ENCODE measurements at places on chromosomes 4 and X.

DNA sequence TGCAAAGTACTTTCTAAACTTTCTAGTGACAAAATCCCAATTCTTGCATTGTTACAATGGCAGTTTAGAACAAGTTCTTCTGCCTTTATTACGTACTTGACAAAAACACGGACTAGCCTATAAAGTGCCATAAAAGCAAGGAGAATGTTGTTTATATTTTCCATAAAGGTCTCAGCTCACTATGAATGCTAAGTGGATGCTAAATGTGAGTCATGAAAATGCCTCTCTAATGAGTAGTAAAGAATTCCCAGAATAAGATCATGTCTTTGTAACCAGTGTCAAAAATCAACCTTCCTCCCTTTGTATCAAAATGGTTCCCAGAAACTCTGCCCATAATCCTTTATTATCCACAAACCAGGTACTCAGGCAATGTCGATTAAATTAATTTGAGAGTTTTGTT is 539.8 kb upstream of the SLIT2 start:
- no peak for DNase-seq

- no peak for DNase-seq
Observed at GRCh38 chrX:41180194-41180908, 95.1 kb downstream of the USP9X start.

DNA sequence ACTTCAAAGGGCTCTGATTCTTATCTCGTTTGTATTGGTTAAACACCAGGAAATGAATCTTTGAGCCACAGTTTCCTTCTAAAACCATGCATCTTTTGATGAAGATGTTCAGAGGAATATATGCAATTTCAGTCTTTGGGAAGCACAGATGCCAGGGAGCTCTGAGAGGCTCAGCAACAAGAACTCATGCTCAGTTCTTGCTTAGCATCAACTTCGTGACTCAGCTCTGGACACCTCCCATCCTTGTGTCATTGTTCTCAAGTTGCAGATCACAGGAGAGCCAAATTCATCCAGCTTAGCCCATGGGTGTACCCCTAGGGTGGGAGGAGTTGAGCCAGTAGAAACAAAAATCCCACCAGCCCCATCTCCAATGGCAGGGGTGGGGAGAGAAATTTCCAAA is 219.6 kb upstream of the MAOA start:
- DNase-seq, result no peak

DNA sequence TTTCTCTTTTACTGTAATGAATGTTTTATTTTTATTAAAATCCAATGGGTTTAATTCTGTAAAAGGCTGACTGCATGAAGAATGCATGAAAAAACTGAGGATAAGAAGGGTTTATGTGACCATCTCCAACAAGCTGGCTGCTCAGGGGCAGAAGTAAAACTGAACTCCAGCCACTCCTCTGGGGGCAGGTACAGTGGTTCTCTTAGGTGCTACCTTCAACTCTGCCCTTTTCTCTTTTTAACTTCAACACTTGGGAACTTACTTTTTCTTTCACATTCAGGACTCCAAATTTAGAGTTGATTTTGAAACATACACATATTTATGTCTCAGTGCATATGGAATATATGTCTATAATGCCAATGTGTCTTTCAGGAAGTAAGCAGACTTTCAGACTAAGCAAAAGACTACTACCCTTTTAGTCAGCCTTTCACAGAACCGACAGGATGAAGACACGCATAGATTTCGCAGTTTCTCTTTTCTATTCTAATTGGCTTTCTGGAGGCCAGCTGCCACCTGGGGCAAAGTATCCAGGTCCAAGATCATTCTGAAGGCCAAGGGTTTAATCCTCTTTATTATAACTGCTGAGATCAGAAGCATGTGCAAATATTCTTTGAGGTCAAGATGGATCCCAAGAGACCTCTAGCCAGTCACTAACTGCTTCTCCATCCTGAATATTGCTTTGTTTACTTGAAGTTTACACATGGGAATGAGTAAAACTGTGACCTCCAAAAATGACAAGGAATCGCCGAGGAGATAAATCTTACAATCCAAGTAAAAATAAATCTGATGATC is 30.7 kb downstream of the HS3ST1 start:
- DNase-seq, result no peak

DNA sequence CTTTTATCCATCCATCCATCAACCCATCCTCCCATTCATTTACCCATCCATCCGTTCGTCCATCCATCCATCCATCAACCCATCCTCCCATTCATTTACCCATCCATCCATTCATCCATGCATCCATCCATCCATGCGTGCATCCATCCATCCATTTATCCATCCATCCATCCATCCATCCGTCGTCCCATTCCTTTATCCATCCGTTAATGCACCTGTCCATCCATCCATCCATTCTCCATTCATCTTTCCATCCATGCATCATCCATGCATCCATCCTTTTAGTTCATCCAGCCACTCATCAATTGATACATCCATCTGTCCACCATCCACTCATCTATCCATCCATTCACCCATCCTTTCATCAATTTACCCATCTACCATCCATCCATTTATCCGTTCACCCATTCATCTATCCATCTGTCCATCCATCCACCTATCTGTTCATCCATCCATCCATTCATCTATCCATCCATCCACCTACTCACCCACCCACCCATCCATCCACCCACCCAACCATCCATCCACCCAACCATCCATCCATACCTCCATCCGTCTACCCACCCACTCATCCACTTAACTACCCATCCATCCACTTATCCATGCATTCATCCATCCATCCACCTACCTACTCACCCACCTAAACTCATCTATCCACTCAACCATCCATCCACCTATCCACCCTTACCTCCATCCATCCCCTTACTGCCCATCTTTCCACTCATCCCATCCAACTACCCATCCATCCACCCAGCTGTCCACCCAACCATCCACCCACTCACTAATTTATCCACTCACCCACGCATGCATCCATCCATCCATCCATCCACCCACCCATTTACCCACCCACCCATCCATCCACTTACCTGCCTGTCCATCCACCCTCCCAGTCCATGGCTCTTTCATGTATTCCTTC is 9.6 kb downstream of the CD99 start:
- no peak for DNase-seq

DNA sequence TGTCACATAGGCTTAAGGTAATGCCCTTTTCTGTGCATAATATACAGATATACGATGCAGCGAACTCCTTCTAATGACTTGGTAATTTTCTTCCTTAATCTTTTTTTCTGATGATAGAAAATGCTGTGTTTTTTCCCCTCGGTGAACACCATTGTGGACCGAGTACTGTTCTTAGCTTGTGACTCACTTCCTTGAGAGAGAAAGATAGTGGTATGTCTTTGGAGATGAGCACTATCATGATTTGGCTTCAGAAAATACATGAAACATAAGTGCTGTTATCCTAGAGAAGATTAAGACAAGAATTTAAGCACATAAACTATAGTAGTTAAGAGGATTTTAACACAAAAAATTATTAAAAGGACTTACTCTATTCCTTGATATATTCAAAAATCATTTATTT is 63.9 kb downstream of the RS1 start:
- DNase-seq, result no peak

DNA sequence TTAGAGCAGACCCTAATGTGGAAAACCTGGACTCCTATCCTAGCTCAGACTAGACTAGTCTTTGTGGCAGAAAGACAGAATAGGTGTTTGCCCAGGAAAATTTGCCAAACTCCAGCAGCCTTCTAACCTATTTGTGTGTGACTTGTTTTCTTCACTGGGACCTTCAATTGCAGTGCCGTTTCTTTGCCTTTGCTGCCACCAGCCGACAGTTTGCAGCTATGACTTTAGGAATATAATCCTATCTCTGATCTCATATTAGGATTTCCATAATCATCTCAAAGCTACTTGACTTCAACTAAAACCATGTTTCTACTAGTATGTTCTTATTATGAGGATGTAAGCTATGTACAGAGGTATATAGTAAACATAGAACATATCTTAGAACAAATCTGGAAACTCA is 60.2 kb upstream of the PGAM4 start:
- no peak for DNase-seq

- no peak for DNase-seq
Observed at GRCh38 chr4:132646186-132646585, 502.9 kb upstream of the PCDH10 start.

DNA sequence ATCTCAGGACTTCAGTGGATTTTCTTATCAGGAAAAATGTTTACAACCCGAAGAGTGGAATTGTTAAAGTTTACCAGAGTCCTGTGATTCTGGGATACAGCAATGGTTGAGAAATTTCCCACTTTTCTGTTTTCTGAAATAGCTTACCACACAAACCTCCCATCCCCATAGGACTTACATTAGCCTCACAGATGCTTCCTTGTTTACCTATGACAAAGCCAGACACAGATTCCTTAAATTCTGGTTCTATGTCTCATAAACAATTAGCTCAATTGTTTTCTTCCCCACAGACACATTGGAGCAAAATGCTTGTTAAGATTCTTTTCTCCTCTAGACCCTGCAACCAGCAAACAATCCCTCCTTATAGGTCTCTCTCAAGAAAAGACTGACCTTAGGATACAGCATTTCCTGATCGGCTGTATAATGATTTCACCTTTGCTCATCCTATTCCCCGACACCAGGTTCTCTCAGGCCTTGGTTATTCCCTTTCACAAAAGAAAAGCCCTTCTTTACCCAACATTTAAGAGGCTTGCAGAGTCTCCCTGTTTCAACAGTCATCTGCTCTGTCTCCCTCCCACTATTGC is 886.2 kb downstream of the ARAP2 start:
- DNase-seq, result no peak

DNA sequence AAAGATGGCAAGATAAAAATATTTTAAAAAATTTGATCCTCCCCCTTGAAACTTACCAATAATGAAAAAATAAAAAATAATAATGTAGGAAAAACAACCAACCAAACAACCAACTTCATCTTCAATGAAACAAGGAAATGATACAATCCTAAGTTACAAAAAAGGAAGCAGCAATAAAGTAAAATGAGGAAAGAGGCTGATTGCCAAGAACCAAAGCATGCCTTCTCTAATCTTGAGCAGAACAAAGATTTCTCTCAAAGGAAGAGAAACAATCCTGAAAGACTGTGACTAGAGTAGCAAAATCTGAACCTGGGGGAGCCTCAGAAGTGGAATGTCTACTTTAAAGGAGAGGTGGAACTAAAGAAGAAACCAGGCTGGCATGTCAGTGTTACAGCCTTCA is 10.9 kb upstream of the WDFY3 start:
- DNase-seq, result no peak

DNA sequence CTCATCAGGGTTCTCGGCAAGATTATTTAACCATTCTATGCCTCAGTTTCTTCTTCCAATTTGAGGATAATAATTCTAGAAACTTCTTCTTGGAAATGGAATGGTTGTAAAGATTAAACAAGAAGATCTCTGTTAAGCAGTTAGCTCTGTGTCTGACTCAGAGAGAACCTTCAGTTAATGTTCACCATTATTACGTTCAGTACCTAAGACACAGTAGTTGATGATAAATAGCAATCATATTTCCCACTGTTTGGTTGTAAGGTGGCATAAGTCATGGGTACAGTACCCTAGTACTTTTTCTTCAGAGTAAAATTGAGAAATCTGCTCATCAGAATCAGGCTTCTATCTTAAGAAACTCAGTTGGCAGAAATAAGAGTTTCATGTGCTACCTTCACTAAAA is 366.5 kb upstream of the BOD1L1 start:
- DNase-seq, result no peak

DNA sequence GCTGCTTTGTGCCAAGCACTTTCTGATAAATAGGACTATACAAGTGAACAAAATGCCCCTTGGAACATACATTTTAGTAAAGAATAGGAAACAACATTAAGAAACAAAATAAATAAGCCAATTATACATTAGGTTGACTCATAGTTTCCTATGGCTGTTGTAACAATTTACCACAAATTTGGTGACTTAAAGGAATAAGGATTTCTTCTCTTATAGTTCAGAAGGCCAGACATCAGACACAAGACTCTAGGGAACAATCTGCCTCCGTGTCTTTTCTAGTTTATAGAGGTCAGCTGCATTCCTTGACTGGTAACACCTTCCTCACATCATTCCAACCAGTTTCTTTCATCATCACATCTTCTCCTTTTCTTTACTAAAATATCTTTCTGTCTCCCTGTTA is 235.9 kb upstream of the PCDH18 start:
- DNase-seq, result no peak

DNA sequence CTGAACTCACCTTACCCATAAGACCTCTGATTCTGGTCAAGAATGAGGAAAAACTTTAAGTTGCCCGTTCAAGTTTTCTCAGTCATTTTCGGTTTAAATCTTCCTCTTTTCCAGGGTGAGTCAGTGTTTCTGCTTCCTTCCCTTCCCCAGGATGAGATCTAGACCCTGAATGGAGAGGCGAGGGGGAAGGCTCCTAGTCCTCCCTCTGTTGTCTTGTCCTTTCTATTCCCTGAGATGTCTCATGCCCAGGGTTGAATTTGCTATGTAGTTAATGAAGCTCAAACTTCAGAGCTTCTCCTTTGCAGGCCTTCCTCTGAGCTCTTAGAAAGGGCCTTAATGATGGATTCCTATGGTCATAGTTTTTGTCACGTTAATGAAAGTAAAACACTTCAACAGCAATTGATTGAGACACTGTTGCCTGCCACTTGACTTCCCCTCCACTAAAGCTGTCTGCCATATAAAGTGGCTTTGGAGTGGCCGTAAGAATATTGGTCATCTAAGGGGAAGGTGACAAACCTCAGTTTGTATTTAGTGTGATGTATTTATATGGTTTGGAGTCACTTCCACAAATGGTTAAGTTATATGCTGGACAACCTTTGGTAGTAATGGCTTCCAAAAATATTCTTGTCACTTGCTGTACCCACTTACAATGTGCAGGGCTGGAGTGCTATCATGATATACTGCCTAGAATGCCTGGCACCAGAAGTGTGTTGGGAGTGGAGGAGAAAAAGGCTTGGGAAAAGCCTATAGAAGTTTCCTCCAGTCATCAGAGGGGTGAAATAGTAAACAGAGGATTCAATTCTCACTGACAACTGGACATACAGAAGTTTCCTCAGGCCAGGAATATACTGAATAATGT is 24.3 kb upstream of the GPRIN3 start:
- no peak for DNase-seq

DNA sequence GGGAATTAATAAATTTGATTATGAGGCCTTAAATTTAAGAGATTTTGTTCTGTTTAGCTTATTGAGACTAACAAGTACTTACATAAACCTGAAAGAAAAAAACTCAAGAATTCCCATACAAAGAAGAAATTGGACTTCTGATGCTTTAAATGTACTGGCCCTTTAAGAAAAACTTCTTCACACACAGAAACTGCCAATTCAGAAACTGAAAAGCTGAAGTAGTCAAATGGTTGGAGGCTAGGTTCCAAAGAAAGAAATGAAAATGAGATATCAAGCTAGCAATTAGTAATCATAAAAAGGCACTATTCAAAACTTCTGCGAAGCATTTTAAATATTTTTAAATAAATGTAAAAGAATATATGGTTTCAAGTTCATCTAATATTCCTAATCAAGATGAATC is 151.3 kb downstream of the THOC2 start:
- no peak for DNase-seq

GRCh38 chrX:32370456-32371205 is 840.7 kb downstream of the DMD start:
- no peak for DNase-seq

GRCh38 chr4:122816476-122816875 is 10.2 kb upstream of the FGF2 start:
- no peak for DNase-seq
